ENCODE measurements at places on chromosomes 1 and 21.

DNA sequence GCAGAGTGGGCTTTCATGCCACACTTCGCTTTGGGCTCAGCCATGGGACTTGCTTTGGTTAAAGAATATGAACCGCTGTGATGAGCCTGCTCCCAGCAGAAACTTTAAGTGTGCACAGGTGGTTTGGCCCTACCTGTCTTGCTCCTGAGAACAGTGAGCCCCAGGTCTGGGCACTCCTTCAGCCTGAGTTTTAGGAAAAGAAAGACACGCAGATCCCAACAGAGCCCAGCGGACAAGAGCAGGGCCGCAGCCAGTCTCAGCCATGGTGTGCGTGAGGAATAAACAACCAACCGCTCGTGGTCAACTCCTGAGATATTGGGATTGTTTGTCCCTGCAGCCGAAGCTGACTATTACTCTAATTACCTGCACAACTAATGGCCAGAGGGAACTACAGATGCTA lies 217.1 kb upstream of the C1orf174 start:
- no peak for DNase-seq

DNA sequence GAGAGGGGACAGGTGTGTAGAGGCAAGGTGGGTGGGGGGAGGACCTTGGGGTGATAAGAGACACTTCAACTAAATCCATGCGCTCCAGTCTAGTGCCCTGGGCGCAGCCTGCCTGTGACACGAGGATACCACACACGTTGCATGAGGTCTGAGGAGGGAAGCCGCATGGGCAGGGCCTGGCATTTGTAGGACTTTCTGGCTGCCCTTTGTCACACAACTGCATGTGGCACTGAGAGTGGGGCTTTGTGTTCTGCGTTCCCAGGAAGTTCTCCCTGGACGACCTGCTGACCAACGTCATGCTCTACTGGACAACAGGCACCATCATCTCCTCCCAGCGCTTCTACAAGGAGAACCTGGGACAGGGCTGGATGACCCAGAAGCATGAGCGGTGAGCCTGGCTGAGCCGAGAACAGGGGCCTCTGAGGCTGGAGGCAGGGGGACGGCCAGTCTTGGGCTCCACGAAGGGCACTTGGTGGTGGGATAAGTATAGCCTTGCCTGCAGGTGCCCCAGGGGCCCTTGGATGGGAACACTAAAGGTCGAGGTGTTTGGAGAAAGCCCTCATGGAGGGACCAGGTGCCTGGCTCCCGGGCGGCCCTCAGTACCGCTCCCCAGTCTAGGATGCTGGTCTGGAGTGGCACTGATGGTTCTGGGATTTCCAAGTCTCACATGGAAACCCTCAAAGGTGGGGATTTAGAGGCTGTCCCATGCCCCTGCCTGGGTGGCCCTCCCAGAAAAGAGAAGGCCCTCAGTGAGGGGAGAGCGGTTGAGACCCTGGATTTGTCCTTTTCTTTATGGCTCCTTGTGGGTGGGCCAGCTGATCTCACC lies 34.5 kb downstream of the EPHX1 start:
- DNase-seq = peak; percentile 30

DNA sequence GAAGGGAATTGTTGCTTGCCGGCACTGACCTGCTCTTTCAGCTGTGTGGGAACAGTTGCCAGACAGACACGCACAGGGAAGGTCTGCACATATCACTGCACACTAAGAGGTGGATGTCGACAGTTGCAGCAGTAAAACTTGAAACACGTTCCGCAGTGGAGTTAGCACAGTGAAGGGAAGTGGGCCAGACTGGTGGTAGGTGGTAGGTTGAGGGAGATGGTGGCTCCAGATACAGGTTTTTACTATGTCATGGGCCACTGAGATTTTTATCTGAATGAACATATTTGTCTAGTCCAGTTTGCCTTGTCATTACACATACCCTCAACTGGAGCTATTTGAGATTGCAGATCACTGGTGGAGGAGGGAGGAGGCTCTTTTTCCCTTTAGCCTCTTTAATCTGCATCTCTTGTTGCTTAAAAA lies 13.5 kb downstream of the MRPS6 start:
- DNase-seq = no peak

DNA sequence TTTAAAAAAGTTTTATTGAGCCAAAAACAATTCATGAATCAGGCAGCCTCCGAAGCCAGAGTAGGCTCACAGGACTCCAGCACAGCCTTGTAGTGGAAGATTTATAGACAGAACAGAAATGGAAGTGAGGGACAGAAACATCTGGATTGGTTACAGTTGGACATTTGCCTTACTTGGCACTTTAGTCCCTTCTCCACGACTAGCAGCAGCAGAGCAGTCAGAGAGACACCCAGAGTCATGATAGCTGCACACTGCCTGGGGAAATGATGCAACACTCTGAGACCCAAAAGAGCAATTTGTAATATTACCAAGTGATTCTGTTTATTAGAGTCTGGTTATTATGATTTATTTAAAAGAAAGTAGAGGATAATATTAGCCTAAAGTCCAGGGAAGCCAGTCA lies 72.2 kb upstream of the KRTAP11-1 start:
- DNase-seq = no peak

- no peak for DNase-seq
Observed at GRCh38 chr1:34987018-34987417, 1.9 kb upstream of the TMEM35B start.

GRCh38 chr21:34791776-34792503 lies 123.1 kb downstream of the CLIC6 start:
- no peak for DNase-seq

DNA sequence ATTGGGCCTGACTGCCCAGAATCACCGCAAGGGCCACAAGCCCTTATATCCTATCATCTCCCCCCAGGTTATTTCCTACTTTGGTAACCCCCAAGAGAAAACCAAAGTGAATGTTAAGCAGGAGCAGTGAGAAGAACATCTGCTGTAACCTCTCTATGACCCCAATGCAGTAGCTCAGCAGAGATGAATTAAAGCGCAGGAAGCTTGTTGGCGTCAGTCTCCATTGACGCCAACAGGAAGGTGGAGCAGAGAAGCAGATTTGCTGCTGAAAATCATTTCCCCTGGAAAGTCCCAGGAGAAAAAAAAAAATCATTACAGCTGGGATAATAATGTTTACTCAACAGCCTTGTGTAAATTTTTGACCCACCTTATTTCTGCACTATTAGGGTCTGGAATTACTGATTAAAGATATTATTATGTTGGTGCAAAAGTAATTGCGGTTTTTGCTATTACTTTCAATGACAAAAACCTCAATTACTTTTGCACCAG lies 33.2 kb upstream of the FAM163A start:
- no peak for DNase-seq

- DNase-seq = peak; percentile 30
Observed at GRCh38 chr1:200410566-200410878, 686 bp upstream of the ZNF281 start.
